ENCODE measurements at places on chromosomes 16 and 17.
A peak's percentile ranks its signal among the peaks of the same experiment; 100 is the strongest.

- DNase-seq = no peak
Observed at GRCh38 chr17:66469890-66470289, 167.5 kb downstream of the PRKCA start.

DNA sequence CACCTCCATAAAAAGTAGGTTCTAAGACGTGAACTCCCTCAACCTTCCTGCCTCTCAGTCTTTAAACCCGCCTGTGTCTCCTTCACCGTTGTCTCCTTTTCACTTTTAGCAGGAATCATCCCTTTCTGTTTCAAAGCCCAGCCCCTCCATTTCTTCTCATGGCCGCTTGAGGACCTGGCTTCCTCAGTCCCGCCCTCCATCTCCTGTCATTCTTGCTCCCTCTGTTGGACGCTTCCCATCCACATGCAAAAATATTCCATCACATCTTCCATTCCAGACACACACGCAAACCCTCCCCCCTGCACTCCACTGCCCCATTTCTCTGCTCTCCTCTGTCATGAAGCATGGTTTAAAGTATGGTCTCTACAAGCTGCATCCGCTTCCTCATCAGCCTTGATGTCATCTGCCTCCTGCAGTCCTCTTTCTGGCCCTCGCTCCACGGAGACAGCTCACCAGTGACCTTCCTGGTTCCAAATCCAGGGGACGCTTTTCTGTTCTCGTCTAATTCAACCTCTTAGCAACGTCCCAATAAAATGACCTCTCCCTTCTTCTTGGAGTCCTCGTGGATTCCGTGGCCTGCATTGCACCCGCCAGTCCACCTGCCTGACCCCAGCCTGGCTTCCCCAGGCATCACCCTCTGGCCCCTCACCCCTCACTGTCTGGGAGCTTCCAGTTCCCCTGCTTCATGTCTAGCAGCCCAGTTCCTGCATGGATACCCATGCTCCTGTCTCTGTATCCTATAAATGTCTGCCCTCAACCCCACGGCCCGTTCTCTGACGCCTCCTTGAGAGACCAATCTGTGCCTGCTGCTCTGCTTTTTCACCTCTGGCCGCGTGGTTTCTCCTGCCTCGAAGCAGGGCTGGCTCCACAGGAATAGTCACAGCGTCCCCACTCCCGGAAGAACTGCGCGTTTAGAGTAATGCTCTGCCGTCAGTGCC, 26.2 kb downstream of the ANKRD40 start:
- no peak for DNase-seq

DNA sequence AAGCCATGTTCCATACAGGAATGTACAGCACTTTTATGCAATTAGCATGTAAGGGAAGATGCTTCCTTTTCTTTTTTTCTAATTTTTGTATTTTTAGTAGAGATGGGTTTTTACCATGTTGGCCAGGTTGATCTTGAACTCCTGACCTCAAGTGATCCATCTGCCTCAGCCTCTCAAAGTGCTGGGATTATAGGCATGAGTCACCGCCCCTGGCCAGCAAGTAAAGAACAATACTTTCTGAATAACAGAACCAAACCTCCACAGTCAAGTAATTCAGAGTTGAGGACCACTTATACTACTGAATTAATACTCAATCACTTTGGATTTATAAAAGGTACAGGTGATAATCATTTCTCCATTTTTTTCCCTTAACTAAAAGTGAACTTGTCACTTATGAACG, 13.0 kb downstream of the C16orf87 start:
- no peak for DNase-seq

GRCh38 chr17:70169709-70170597, 621 bp downstream of the KCNJ2 start:
- DNase-seq = no peak

- no peak for DNase-seq
Observed at GRCh38 chr17:57486882-57487301, 230.6 kb downstream of the MSI2 start.

DNA sequence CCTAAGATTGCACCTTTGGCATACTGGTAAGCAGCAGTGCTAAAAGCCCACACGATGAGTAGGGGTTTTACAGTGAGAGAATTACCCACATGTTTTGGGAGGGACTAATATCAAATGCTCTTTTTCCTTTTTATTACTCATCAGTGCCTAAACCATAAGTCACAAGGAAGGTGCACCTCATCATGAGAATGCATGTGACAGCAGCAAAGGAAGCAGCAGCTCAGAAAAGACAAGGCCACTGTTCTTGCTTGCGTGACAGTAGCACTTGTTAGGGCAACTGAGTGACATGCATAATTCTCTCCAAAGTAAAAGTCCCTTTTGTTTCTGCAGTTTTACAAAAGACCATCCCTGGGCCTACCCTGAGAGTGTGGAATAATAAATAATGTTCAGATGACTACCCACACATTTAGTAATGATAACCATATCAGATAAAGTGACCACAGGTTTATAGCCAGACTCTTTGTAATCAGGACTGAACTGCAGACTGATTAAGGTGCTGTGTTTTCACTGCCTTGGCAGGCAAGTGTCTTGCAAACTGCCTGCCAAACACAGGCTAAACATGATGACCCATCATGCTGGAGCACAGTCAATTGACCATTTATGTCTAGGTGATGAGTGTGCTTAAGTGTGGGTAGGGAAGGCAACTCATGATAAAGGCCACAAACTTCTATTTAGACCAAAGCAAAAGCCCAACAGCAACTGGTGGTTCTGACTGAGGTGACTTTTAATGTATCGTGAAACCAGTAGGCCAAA, 1751.4 kb downstream of the TP53TG3F start:
- DNase-seq = no peak

DNA sequence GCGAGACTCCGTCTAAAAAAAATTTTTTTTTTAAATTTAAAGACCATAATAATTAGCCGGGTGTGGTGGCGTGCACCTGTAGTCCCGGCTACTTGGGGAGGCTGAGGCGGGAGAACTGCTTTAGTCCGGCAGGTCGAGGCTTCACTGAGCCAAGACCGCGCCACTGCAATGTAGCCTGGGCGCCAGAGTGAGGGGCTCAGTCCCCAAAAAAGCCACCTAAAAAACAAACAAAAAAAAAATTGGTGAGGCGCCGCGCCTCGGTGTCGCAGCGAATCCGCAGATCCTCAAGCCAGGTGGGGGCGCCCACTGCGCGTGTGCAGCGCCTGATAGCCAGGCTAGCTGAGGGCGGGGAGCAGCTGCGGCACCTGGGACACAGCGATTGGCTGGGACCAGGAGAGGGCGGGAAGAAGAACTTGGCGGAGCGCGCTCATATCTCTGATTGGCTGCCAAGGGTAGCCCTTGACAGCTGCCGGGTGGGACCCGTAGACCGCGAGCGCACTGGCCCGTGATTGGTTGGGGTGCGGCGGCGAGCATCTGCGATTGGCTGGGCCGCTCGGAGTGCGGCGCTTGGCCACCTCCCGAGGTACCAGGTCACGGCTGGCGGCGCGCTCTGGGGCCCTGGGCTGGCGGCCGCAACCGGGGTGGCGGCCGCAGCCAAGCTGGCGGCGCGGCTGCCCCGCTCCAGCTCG, 9.0 kb upstream of the CLDN9 start:
- DNase-seq = peak; percentile 94

DNA sequence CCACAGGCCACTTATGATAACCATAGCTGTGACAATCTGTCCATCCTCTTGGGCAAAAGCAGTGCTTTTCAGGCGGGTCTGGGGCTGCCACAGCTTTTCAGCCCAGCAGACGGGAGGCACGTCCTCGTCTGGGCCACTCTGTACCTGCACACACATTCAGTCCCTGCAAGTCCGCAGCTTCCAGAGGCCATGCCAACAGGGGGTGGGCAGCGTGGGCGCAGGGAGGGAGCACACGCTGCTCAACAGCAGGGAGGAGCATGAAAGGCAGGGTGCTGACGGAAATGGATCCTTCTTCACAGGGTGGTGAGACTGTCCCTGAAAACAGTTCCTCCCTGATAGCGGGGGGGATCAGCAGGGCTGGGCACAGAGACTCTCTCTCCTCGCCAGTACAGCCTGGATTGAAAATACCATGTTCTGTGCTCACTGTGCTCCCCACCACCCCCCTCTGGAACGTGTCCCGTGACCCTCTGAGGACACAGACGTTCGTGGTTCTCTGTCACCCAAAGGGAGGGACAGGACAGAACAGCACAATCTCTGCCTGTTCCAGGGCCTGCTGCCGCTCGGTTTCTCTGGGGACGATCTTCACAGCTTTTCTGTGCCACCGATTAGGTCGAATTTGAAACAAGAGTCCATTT, 41.7 kb downstream of the PEMT start:
- DNase-seq = no peak

- no peak for DNase-seq
Observed at GRCh38 chr17:71632328-71632727, 488.5 kb upstream of the SOX9 start.

DNA sequence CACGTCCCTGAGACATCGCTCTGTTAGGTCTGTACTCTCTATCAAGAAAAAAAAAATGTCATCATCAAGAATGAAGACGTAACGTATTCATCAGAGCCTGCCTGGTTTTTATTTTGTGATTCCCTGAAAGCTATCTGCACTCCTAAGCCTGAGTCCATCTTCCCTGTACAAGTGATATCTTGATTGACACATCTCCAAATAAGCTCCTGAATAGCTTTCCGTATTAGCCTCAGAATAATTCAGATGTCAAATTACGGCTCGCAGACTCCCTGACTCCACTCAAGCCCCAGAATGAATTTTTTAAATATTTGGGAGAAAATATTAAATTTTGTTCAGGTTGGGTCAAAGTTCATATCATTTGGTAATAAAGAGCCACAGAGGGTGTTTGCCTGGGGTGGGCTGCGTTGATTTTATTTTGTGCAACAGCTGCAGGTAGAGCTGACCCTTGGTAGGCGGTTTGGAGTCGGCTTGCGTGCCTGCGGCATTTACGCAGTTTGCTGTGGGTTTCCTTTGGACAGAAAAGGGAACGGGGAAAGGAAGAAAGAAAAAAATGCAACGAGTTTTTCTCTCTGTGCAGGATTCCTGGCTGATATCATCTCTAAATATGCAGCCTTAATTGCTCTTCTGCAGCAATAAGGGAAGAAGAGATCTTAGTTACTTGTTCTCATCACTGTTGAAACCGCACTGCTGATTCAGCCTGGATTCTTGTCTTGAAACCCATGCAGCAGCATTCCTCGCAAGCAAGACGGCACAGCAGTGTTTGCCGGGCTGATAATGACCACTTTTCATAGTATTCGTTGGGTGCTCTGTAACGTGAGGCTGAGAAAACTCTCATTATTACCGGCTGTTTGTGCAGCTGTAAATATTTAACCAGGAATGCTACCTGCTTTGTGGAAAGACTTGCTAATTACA, 114.7 kb downstream of the IRX3 start:
- no peak for DNase-seq

DNA sequence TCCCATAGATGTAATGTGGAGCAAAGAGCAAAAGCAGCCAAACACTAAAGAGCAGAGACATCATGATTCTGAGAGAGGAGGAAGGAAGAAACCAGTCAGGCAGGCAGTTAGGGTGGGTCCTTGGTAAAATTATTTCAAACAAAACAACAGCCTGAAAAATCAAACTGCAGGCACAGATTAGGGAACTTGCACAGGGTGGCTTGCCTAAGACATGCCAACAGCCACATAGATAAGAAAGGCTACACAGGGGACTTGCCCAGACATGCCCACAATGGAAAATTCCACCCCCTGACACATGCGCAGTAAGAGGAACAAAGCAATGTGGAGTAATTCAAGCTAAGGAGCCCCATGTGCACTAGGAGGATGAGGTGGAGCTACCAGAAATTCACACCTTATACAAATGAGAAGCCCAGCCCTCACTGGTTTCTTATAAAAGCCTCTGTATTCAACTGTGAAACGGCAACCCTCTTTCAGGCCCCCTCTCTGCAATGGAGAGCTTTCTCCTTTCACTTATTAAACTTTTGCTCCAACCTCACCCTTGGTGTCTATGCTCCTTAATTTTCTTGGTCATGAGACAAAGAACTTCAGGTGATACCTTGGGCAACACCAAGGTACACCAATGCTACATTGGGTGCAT, 7.3 kb upstream of the GAS7 start:
- DNase-seq = no peak

GRCh38 chr16:72025404-72026114, 17.0 kb downstream of the DHODH start:
- no peak for DNase-seq

DNA sequence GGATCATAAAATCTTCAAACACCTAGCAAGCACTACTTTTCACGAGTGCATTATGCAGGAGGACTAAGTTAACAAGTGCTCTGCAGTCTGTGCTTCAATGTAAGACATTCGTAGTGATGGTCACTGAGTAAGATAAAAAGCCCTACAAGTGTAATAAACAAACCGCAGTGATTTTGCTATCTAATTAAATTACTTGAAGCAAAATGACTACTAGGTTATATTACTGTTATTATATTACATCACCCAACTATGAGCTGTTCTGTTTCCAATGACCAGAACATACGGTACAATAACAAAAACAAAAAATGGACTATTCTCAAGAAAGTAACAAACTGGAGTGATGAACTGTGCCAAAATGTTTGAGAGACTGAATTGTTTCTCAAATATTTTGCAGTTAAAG, 11.2 kb downstream of the KLHL10 start:
- DNase-seq = no peak

DNA sequence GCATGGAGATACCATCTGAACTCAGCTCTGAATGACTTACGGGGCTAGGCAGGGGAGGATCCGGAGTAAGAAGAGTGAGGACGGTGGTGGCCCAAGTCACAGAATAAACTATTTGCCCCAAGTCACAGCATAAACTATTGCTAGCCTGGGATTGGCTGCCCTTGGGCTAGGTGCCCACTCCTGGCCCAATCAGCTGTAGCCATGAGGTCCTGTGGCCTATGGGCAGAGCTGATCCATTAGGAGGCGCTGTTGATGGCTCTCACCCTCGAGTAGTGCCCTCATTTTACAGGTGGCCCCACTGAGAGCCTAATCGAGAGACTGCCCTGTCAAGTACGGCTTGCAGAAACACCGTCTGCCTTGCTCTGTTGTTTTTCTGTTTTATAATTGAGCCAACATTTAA, 62.3 kb upstream of the ZNF423 start:
- no peak for DNase-seq

DNA sequence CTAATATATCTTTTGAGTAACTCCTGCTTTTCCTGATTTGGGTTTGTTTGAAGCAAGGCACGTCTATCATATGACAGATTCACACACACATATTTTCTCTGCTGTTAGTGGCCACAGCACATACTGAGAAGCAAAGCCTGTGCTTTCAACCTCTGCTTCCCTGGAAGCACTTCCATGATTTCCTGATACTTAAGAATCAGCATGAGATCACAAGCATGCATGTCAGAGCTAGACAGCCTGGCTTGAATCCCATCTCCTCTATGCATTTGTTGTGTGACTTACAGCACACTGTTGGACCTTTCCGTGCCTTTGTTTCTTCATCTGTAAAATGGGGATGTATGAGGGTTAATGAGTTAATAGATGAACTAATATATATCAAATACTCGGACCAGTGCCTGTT, 151.1 kb upstream of the NOL11 start:
- DNase-seq = no peak

DNA sequence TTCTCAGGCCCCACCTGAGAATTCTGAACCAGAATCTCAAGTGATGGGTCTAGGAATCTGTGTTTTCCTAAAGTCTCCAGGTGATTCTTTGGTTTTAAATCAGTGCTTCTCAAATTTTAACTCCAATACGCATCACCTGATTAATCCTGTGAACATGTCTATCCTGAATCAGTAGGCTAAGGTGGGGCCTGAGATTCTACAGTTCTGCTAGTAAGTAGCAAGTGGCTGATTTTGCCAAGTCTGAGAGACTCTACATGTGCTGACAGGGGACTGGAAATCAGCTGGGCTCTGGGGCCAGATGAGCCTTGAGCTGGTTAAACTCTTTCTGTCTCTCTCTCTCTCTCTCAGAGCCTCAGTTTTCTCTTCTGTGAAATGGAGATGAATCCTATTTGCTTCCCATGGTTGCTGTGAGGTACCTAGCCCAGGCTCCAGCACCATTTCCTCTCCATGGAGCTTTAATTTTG, 9.0 kb downstream of the CCR7 start:
- DNase-seq = no peak

Data from CD8-positive, alpha-beta T cell (primary cell).